CD8-positive, alpha-beta T cell (primary cell): ENCODE measurements at places on chromosomes 11 and 22.

DNA sequence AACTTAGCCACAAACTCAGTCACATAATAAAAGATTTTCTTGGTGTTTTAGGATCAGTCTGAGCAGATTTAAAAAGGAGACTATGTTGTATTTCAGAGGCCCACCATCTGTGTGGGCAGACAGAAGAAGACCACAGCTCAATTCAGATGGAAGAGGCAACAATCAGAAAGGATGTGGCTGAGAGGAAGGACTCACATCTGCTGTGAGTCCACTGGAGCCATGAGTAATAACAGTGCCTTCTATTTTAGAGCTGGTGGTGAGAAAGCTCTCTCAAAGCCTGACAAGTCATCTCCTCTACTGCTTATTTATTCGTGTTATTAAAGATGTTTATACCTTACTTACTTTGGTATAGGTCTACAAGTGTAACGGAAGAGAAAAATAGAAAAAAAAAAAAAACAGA is 357.2 kb downstream of the OPCML start:
- DNase-seq, result no peak

DNA sequence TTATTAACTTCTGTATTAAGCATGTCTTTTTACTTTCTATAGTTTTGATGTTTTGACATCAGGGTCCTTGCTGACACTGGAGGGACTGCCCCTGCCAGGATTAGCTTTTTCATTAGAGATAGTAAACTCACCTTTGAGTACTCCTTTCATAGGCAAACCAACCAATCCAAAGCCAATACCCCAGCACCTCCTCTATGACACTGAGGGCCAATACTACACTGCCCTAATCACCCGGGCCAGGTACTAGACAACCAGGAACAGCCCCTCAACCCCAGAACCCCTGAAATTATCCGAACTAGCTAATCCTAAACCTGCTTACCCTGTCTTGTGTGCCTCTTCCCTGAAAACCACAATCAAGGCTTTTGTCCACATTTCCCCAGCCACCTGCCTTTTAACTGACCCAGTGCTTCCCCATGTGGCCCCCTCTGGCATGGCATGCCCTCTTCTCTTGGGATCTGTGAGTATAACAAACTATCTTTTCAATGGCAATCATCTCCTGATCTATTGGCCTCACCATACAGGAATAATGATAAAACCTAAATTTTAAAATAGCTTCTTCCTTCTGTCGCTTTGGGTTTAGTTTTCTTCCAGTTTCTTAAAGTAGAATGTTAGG is 31.2 kb downstream of the RAB6A start:
- no peak for DNase-seq

GRCh38 chr11:123800036-123800435 is 6.1 kb downstream of the OR6M1 start:
- no peak for DNase-seq

DNA sequence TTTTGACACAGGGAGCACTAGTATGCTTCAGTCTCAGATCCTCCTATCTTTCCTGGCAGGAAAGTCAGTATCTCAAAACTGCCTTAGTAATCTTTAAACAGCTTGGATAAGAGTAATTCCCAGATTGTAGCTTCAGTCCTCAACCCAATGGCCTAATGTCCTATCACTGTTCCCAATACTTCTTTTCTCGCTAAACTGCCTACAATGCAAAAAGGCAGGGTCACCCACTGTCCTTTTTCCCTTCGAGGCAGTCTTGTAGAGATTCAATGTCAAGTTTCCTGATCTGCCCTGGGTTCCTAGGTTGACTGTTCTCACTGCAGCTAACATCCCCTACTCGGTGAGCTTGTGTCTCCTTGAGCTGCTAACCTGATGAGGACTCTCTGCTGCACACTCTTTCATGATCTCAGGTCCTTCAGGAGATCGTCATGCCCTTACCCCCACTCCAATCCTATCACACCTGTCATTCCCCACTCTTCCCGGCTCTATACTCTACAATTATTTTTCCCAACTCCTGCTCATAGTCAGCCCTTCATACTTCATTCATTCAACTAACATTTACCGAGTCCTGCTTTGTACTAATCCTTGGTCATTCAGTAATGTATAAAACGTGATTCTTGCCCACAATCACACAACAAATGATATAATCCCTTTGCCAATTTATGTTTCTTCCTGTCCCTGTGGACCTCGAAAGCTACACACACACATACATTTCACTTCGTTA is 904 bp downstream of the C2CD3 start:
- DNase-seq, result no peak

DNA sequence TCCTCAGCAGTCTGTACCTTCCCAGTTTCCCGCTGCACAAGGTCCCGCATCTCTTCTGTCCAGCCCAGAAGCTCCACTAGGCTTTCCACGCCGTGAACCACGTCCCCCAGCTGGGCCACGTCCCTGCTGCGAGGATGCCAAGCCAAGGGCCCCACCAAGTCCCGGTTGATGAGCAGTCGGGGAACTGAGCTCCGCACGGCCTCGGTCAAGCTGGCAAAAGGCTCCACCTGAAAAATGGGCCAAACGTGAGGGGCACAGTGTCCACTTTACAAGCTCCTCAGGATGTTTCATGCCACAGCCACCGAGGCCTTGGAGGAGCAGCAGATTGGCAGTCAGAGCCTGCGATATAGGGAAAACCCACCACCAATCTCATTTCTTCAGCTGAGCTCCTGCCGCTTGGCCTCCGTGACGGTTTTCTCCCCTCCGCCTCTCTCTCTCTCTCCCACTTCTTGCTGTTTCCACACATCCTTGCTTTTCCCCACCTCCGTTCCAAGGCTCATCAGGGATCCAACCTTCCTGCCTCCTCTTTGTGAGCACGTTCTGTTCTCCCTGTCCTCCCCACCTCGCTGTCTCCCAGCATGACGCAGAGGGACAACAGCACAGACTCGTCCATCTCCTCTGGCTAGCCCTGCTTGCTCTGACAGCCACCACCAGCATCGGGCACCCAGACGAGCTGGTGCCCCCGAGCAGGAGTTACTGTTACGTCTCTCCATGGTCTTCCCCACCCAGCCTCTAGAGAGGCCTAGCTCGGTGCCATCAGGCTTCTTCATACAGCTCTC is 11.5 kb downstream of the RIC8A start:
- no peak for DNase-seq

GRCh38 chr11:30789270-30789669 is 203.1 kb upstream of the MPPED2 start:
- DNase-seq, result no peak

DNA sequence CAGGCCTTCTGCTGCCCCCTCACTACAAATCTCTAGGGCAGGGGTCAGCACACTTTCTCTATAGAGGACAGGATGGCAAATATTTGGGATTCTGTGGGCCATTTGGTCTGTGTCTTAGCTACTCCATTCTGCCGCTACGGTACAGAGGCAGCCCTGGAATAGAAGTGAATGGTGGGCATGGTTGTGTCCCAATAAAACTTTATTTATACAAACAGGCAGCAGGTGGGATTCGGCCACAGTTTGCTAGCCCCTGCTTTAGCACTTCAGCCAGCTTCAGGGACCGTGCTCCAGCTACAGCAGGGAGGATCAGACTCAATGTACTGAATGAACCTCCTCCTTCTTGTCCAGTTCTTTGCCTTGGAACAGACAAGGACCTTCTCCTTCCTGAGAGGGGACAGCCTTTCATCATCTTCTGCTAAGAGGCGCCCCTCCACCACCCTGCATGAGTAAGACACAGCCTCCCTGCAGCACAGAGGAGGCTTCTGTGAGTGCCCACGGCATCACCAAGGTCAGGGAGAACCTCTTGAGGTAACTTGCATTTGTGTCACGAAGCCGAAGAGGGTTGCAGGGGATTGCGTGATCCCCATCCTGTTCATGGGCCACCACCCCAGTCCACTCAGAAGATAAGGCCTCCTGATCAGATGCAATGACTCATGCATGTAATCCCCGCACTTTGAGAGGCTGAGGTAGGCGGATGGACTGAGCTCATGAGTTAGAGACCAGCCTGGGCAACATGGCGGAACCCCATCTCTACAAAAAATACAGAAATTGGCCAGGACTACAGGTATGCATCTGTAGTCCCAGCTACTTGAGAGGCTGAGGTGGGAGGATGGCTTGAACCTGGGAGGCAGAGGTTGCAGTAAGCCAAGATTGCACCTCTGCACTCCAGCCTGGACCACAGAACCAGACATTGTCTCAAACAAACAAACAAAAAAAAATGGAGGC is 4.6 kb downstream of the C11orf24 start:
- DNase-seq, result no peak

DNA sequence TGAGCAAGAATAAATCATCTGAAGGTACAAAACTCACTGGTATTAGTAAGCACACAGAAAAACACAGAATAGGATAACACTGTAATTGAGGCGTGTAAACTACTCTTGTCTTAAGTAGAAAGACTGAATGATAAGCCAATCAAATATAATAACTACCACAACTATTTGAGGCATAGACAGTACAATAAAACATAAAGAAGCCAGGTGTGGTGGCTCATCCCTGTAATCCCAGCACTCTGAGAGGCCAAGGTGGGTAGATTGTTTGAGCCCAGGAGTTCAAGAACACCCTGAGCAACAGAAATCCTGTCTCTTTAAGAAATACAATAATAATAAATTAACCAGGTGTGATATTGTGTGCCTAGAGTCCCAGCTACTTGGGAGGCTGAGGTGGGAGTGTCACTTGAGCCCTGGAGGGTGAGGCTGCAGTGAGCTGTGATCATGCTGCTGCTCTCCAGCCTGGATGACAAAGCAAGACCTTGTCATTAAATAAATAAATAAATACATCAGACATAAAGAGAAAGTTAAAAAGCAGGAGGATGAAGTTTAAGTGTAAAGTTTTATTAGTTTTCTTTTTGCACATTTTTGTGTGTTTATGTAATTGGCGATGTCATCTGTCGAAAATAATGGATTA is 390.6 kb downstream of the DYNC2H1 start:
- no peak for DNase-seq

GRCh38 chr11:73019449-73019848 is 122.7 kb downstream of the FCHSD2 start:
- DNase-seq, result no peak

DNA sequence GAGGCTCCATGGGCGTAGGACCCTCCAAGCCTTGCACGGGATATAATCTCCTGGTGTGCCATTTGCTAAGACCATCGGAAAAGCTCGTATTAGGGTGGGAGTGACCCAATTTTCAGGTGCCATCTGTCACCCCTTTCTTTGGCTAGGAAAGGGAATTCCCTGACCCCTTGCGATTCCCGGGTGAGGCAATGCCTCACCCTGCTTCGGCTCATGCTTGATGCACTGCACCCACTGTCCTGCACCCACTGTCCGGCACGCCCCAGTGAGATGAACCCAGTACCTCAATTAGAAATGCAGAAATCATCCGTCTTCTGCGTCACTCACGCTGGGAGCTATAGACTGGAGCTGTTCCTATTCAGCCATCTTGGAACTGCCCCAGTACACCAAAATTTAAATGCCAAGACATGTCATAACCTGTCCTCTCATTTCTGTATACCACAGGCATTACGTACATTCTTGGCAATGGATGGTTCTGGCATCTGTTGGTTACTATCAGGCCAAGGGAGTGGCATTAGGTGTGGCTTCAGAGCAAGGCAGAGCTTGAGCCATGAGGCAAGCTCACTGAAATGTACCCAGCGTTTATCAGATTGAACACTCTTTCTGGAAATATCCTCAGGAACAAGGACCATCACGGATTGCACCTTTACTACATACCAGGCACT is 95.4 kb upstream of the GALNT18 start:
- no peak for DNase-seq

- DNase-seq, result no peak
Observed at GRCh38 chr22:20027966-20028854, 7.3 kb downstream of the TANGO2 start.

- DNase-seq, result no peak
Observed at GRCh38 chr11:15349413-15349812, 234.7 kb downstream of the INSC start.

- DNase-seq, result no peak
Observed at GRCh38 chr11:113077379-113077778, 116.2 kb downstream of the NCAM1 start.

- DNase-seq, result no peak
Observed at GRCh38 chr11:10699072-10699471, 5.5 kb upstream of the IRAG1 start.

DNA sequence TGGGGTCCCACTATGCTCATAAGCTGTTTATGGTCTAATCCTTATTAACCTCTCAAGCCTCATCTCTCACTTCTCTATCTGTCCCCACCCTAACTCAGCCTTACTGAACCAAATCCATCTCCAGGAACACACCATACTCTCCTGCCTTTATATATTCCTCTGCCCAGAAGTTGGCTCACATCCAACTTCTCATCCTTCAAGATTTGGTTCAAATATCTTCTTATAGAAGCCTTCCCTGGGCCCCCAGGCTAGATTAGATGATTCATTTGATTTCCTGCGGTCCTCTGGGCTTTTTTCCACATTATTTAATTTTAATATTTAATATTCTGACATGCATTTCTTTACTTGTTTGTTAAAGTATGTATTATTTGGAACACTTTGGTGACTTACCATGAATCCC is 23.2 kb downstream of the MEI1 start:
- no peak for DNase-seq
